Psoas muscle (tissue), 8 donors: ENCODE measurements at places on chromosomes 7 and 10.

- no peak for DNase-seq
Observed at GRCh38 chr7:93442478-93443224, 131.9 kb downstream of the CALCR start.

GRCh38 chr10:124745252-124745651 is 1.1 kb upstream of the FAM53B start:
- DNase-seq: no peak

- DNase-seq: no peak
Observed at GRCh38 chr10:73992899-73993788, 4.8 kb upstream of the VCL start.

- DNase-seq: no peak
Observed at GRCh38 chr10:113199459-113199858, 249.4 kb downstream of the TCF7L2 start.

DNA sequence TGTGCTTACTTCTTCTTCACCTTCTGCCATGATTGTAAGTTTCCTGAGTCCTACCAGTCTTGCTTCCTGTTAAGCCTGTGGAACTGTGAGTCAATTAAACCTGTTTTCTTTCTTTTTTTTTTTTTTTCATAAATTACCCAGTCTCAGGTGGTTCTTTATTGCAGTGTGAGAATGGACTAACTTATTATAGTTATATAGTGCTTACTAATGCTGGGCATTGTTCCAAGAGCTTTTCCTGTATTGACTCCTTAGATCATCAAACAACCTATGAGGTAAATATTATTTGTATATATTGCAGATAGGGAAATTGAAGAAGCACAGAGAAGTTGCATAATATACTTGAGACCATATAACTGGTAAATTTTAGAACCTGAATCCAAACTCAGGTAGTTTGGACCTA is 98.1 kb downstream of the MBL2 start:
- DNase-seq: no peak

DNA sequence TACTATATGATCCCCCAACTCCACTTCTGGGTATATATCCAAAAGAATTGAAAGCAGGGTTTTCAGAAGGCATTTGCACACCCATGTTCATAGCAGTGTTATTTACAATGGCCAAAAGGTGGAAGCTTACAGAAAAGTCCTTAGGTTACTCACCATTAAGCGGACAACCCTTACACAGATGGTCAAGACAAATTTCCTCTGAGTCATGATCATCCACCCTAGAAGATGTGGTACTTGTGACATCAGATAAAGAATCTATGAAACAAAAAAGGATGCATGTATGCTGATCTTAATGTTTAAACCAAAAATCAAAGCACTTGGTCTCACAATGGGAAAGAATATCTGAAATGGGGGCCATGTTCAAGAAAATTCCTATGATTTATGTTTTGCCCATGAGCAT is 31.1 kb downstream of the ZC3HAV1 start:
- DNase-seq: no peak

GRCh38 chr10:113027574-113028455 is 77.8 kb downstream of the TCF7L2 start:
- DNase-seq: no peak

GRCh38 chr7:96649981-96650380 is 59.7 kb downstream of the SEM1 start:
- no peak for DNase-seq

- peak; percentile 91 for DNase-seq
Observed at GRCh38 chr7:101882595-101883564, 65.5 kb downstream of the CUX1 start.

GRCh38 chr7:76505168-76506080 is 4.9 kb upstream of the UPK3B start:
- DNase-seq: peak; percentile 42

GRCh38 chr7:117875566-117875965 is 2.3 kb upstream of the CTTNBP2 start:
- DNase-seq: no peak

- no peak for DNase-seq
Observed at GRCh38 chr10:111150691-111151090, 73.9 kb downstream of the ADRA2A start.

DNA sequence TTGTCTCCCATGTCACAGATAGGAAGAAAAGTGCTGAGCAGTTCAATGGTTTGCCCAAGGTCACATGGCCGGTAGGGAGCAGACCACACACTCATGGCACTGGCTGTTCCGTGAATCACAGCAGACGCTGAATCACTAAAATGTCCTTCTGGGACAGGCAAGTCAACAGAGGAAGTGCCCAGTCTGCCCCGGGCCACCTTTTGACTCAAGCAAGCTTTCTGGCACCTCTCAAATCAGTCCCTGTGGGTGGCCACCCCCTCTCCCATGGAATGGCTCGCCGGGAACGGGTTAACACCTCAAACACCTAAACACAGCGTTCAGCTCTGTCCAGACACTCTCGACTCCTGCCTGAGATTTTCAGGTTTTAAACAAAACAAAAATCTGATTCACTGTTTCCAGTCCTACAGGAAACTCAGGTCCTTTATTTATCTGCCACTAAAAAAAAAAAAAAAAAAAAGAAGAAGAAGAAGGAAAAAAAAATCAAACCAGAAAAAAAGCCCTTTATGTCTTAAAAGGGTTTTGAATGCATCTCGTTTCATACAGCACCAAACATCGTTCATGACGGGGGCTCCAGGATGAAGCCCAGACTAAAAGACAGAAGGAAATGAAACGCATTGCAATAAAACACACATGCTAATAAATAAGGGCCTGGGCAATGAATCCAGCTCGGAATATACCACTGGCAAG is 15.5 kb downstream of the CARD11 start:
- DNase-seq: no peak

DNA sequence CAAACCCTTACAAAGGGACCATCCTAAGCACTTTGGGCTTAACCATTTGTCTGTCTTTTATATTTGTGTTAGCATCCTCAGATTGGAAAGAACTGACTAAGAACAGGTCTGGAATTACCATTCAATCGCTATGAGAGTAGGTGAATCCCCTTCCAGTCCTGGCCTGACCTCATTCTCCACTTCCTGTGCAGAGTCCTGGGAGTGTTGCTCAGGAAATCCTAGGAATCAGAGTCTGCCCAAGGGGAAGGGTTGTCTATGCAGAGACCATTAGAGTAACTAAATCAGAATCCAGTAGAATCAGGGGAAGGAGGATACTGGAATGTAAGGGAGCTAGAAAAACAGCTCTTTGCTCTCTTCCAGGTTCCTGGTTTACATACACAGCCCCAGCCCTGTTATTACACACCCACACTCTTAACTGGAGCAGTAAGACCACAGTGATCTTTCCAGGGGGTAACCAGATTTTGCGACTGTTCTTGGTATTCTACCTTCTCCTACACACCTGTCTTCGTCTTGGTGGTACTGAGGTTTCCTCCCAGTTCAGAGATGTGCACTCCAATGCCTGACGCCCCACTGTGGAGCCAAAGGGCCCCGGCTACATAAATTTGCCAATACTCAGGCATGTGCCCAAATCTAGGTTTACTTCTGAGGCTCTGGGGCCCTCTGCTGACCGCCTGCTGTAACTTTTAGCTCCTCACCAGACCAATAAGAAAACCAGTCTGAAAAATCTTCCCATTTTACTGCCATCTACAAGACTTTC is 103.7 kb downstream of the RNF216 start:
- peak; percentile 65 for DNase-seq

GRCh38 chr7:98200364-98200763 is 10.9 kb upstream of the BHLHA15 start:
- DNase-seq: no peak

GRCh38 chr7:133778472-133778871 is 348.7 kb upstream of the LRGUK start:
- DNase-seq: no peak

- no peak for DNase-seq
Observed at GRCh38 chr10:62647375-62648092, 157.0 kb upstream of the ADO start.

DNA sequence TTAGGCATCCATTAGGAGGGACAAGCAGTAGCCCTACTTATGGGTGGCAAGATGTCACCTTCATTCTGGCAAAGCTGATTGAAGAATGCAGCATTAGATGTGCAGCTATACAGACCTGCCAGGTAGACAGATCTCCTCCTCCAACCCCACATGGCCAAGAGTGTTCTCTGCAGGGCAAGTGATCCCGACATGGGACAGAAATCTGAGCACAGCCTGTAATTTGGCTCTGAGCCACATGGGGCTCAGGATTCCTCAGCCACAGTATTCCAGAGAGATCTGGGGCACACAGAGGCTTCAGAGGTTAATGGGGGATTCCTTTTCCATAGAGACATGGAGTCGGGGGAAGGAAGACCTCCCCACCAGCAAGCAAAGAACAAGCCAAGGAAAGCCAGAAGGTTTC is 58.7 kb upstream of the GDF10 start:
- no peak for DNase-seq

DNA sequence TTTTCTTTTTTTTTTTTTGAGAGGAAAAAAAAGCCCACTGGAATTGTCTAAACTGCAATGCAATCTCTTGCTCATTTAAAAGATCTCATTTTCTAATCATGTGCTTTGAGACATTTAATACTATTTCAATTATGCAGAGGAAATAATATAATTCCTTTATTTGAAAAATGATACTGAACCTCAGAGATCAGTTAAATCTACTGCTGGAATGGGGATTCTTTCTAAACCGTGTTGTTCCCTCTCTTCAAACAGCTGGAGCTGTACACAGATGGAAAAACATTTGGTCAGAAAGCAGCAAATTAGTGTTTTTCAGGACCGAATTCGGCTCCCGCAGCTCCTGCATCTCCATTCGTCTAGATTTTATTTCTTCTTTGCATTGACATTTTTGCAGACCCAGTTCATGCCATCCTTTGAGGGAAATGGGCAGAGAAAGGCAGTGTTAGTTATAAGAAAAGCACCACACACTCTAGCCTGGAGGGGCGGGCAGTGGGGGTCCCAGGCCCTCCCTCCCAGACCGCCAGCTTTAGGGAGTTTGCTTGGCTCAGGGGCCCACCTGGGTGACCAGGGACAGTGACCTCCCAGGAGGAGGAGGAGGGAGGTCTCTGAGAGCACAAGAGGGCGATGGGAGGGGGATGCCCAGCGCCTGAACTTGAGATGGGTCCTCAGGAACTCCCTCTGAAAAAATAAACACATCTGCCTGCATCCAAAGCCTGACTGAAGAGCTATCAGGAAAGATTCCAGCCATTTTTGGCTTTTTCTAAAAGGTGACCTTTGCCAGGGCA is 32.4 kb downstream of the TRIM8 start:
- no peak for DNase-seq

- peak; percentile 76 for DNase-seq
Observed at GRCh38 chr10:125015356-125015944, 73.5 kb downstream of the ZRANB1 start.

GRCh38 chr7:42674541-42674940 is 237.3 kb downstream of the C7orf25 start:
- no peak for DNase-seq

DNA sequence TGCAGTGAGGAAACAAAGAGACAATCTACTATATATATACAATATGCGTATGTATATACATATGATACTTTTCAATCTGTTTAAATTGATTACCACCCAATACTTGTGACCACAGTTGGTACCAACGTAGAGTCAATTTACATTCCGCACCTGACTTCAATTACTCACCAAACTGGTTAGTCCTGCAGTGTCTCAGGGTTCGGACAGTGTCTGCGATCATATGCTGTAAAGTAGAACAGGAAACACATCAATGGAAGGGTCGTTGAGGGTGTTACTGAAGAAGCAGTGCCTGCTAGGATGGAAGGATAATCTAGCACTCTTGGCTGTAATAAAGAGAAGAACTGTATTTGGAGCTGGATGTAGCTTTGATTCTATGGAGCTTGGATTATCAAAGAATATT is 179.7 kb upstream of the CDCA7L start:
- no peak for DNase-seq

DNA sequence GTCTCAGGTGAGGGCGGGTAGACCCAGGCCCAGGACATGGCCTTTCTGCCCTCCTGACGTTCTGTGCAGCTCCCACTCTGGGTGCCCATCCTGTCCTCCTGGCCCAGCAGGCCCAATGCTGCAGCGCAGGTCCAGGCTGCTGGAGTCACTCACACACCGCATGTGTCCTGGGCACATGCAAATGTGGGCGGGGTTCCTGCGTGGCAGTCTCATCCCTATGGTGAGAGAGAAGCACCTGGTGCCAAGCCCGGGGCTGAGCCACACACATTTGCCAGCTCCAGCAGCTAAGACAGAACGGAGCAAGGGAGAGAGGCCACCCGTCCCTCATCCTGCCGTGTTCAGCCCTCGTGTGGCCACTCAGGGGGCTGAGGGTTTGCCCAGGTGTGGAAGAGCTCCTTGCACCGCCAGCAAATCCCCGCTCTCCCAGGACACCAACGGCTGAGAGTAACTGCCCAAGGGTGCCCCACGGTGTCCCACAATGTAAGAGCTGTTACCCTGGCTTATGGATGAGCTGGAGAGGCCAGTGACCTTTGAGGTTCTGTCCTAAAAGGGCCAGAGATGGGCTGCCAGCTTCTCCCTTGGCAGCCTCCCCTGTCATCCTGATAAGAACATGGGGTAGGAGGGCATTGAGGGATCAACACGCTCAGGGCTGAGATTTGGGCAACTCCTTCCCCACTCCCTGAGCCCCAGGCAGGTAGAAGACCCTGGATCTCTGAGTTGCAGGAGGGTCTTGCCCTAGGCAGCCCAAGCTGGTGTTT is 4.4 kb downstream of the FUOM start:
- peak; percentile 32 for DNase-seq

GRCh38 chr7:121669144-121669543 is 203.8 kb upstream of the PTPRZ1 start:
- DNase-seq: no peak

- no peak for DNase-seq
Observed at GRCh38 chr10:98419469-98420261, 4.7 kb upstream of the PYROXD2 start.

GRCh38 chr10:17838080-17838648 is 29.0 kb downstream of the MRC1 start:
- DNase-seq: no peak

DNA sequence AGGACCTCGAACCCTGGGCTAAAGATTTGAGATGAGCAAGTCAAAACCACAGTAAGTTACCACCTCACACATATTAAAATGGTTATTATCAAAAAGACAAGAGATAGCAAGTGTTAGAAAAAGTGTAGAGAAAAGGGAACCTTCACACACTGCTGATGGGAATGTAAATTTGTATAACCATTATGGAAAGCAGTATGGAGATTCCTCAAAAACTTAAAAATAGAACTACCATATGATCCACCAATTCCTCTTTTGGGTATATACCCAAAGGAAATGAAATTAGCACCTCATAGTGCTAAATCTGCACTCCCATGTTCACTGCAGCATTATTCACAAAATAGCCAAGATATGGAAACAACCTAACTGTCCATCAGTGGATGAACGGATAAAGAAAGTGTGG is 20.8 kb upstream of the FRA10AC1 start:
- no peak for DNase-seq
